ENCODE measurements at places on chromosomes 2 and 18.
A peak's percentile ranks its signal among the peaks of the same experiment; 100 is the strongest.

GRCh38 chr2:187364696-187365095 is 83.4 kb downstream of the CALCRL start:
- no peak for DNase-seq

DNA sequence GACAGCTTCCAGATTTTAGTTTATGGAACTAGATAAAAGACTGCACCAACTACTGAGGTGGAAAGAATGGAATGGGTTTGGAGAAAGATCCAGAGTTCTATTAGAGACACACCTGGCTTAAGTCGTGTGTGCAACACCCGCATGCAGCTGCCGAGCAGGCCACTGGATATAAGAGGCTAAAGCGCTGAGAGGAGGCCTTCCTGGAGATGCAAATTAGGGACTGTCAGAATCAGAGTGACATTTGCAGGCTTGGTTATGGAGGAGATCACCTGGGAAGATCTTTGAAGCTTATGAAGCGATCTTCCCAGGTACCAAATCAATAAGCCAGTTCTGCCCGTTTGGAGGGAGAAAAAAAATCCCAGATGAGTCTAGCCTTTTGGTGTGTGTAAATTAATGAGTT is 30.4 kb upstream of the KLHL29 start:
- DNase-seq: no peak

DNA sequence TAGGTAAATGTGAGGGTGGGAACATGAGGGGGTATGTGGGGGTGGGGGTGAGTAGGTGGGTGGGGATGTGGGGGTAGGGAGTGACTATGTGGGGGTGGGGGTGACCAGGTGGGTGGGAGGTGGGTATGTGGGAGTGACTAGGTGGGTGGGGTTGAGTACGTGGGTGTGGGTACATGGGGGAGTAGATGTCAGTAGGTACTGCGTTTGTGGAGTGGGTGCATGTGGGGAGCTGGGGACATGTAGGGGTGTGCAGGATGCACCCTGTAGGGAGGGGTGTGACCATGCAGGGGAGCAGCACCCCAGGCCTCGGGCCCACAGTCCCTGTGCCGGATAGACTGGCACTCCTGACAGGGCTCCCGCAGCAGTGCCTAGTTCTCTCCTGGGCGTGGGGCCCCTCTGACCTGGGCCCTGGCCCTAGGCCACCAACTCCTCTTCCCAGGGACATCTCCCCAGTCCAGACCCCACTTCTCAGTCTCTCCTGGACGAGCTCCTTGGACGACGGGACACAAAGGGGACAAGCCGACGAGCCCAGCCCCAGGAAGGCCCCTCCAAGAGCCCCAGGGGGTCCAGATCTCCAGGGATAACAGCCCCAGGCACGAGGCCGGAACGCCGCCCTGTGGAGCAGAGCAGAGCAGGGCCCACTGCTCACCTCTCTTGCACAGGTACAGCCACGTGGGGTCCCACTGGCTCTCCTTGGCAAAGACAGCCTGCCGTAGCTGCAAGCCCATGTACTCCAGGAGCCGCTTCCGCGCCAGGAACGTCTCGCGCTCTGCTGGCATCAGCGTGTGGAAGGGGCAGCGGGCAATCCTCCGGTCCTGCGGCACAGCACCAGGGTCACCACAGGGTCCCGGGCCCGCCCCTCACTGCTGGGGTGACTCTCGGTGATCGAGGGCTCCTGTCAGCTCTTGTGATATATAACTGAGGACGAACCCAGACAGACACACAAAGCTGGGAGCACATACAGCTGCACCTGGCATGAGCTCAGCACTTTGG is 58.2 kb downstream of the ANKMY1 start:
- DNase-seq: no peak

- no peak for DNase-seq
Observed at GRCh38 chr2:95034221-95034620, 8.7 kb downstream of the MAL start.

GRCh38 chr2:168717790-168718502 is 84.5 kb upstream of the NOSTRIN start:
- DNase-seq: peak; percentile 34

DNA sequence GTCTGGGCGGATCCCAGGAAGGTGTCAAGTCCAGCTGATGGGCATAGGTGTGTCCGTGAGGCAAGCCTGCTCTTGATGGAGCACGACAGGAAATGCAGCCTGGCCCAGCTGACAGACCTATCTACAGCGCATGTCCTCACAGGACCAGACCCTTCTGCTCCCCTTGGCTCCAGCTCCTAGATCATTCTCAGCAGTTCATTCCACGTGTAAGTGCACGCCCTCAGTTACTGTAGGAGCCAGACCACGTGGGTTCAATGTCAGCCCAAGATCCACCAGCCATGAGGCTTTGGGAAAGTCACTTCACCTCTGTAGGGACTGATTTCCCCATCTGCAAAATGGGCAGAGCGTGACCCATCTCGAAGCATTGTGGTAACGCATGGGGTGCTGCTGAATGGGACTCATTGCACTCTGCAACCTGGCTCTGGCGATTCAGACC is 47.8 kb downstream of the TMEM17 start:
- DNase-seq: no peak

DNA sequence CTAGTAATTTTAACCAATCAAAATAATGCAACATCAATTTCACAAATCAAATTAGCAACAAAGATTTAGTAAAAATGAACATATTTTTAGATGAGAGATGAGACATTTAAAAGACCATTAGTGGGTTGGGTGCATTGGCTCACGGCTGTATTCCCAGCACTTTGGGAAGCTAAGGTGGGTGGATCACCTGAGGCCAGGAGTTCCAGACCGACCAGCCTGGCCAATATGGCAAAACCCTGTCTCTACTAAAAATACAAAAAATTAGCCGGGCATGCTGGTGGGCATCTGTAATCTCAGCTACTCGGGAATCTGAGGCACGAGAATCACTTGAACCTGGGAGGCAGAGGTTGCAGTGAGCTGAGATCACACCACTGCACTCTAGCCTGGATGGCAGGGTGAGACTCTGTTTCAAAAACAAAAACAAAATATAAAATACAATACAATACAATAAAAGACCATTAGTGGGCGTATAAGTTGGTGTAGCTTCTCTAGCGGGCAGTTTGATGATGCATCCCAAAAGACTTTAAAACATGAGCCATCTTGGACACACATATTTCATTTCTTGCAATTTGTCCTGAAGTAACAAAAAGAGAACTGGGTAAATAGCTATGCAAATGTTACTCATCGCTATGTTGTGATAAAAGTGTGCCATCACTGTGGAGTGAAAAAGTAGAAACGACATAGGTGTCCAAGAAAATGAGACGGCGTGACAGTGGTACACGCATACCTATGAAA is 101.8 kb downstream of the COL6A3 start:
- DNase-seq: no peak

DNA sequence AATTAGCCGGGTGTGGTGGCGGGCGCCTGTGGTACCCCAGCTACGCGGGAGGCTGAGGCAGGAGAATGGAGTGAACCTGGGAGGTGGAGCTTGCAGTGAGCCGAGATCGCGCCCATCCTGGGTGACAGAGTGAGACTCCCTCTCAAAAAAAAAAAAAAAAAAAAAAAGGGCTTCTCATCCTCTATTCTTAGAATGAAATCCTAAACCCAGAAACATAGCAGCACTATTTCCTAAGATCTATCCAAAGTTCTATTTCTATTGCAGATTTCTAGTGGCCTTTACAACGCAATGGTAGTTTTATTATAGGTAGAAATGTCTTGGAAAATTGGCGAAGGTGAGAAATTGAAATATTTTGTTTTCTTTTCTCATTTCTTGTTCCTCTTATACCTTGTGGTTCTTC is 501.0 kb upstream of the SETBP1 start:
- no peak for DNase-seq

DNA sequence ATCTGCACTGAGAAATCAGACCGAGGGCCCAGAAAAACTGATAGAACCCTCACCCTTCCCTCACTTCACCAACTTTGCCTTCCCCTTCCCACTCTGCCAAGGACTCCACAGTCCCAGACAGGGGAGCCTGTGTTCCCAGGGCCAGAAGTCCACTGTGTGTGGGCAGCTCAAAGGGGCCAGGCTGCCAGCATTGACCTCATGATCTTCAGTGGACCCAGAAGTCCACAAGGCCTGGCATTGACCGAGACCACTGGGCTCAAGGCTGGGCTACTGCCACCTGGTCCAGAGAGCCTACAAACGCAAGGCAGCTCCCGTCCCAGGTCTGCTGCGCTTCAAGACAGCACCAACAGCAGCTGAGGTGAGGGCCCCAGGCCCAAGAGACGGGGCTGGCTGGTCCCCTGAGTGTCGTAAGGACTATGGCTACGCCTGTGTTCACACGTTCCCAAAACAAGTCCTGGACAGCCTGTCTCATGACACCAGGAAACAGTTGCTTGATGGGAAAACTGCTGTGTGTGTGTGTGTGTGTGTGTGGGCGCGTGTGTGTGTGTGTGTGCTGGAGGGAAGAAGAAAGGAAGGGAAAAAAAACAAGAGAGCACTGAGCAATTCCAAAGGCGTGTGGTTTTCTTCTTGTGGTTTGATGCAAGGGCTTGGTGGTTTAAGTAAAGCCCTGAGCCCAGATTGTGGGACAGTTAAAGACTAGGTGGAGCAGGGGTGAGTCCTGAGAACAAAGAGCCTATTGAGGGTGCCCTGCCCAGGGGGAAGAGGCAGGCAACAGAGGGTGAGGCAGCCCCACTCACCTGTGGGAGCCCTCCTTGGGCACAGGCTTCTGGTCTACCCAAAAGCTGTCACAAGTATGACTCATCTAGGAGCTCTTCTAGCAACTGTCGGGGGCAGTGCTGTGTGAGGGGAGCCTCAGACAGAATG is 46.6 kb upstream of the ZBTB7C start:
- DNase-seq: peak; percentile 96

- peak; percentile 23 for DNase-seq
Observed at GRCh38 chr2:45497355-45497754, 113.7 kb downstream of the SRBD1 start.

GRCh38 chr2:10538224-10538894 is 90.2 kb upstream of the ODC1 start:
- DNase-seq: peak; percentile 72

Measured in astrocyte of the spinal cord (primary cell).